Activated CD8-positive, alpha-beta T cell treated with anti-CD3 and anti-CD28 coated beads, Interleukin-2, amount 10 ng/mL, durations not matched to agents 7 days and 5 days (primary cell): ENCODE measurements at places on chromosomes 1 and 21.
A peak's percentile ranks its signal among the peaks of the same experiment; 100 is the strongest.

DNA sequence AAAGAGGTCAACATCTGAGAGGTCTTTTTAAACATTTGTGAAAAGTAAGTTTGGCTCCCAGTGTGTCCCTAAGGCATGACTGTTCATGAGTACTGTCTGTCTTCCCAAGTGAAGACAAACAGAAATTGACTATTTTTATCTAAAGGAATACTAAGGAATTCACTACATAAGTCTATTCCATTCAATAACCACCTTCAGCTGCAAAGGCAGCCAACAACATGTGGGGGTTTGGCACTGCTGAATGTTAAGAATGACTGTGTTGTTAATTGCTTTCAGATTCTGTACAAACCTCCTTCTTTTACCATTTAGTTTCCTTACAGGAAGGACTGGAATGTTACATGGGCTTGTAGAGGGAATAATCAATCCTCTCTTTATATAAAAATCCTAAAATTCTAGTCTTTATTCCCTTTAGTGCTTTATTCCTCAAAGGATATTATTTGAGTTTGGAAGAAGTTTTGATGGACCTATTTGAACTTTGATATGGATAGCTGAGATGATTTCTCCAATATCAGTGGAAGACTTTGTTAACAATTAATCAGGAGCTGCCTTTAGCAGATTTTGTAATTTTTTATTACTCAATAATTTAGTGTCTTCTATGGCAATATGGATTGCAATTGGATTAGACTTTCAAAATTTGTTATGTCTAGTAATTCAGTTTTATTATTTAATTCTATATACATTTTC is 201.7 kb upstream of the CHRM3 start:
- no peak for DNase-seq

DNA sequence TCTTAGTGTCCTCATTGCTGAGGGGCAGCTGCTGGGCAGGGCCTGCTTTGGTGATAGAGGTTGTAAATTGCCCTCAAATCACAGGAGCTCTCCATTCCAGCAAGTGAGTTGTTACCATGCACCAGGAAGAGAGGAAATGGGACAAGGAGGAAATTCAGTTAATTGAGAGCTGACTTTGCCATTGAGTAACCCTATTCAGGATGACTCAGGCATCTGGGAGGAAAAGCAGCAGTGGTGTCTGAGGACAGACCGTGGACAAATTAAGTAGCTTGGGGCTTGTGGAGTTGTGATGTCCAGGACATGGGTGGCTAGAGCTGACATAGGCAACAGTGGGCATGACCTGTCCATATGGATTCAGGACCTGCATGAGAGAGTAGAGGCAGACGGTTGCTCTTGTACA is 5.9 kb downstream of the ARHGEF10L start:
- DNase-seq = no peak

DNA sequence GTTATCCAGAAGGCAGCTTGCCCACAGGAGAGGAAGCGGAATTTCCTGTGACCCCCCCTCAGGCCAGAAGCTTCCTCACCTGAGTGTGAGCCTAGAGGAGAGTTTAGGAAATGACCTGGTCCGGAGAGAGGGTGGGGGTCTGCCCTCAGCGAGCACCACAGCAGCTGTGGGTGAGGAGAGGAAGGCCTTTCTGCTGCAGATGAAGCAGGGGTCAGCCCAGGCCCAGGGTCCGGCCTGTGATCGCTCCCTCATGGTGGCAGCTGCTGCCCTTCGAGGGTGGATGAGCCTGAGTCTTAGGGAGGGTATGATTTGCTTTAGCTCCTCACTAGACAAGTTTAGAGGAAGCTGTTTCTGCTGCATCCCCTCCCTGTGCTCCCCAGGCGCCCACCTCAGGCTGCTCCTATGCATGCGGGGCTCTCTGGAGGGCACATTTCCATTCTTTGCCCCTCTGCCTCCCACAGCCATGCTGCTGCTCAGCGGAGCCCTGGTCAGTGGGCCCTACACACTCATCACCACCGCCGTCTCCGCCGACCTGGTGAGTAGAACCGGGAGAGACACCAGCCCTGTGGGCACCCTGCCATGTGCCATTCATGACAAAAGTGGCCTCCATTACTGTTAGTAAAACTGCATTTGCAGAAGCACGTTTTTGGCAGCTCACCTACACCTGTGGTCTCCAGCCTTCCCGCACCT is 53.0 kb downstream of the SLC37A1 start:
- DNase-seq = no peak

DNA sequence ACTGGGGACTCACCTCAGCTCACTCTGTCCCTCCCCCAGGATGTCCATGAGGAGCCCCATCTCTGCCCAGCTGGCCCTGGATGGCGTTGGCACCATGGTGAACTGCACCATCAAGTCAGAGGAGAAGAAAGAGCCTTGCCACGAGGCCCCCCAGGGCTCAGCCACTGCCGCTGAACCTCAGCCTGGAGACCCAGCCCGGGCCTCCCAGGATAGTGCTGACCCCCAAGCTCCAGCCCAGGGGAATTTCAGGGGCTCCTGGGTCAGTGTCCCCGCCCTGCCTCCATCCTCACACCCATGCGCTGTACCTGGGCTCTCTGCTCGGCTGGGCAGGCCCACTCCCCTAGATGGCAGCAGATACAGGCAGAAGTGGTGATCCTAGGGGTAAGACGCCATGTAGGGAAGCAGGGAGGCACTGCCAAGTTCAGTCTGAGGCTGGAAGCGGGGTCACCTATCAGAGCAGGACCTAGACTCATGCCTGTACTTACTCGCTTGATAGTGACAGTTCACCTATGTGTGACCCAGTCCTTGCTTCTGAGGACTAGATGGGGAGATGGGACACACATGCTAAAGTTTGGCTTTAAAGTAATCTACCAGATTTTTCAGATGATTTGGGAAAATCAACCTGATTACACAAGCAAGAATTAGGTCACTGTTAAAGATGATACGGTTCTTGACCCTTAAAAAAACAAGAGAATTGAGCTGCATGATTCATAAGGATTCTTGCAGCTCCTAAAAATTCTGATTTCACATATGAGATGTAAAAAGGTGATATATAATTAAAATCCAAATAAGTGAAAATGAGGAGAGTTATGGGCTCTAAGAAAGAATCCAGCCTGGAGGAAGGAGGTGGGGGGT is 38.7 kb downstream of the ETNK2 start:
- DNase-seq = no peak

DNA sequence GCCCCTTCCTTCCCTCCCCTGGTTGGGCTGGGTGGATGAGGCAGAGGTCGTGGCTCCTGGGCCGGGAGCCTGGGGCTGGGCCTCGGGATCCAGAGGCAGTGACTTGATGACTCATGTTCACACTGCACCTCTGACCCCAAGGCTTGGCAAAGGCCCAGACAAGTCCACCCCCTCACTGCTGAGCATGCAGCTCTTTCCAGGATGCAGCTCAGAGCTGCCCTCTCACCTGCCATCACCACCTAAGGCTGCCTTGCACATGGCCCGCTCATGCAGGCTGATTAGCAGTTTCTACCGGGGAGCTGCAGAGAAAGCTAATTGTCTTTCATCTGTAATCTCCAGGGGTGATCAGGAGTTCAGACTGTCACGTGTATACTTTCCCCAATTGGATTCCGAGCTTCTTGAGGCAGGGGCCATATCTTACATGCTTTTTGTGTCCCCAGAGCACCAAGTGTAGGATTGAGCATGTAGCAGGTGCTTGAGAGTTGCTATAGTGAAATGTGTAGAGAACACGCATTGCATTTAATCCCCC is 62.1 kb downstream of the LRRN2 start:
- DNase-seq = no peak

DNA sequence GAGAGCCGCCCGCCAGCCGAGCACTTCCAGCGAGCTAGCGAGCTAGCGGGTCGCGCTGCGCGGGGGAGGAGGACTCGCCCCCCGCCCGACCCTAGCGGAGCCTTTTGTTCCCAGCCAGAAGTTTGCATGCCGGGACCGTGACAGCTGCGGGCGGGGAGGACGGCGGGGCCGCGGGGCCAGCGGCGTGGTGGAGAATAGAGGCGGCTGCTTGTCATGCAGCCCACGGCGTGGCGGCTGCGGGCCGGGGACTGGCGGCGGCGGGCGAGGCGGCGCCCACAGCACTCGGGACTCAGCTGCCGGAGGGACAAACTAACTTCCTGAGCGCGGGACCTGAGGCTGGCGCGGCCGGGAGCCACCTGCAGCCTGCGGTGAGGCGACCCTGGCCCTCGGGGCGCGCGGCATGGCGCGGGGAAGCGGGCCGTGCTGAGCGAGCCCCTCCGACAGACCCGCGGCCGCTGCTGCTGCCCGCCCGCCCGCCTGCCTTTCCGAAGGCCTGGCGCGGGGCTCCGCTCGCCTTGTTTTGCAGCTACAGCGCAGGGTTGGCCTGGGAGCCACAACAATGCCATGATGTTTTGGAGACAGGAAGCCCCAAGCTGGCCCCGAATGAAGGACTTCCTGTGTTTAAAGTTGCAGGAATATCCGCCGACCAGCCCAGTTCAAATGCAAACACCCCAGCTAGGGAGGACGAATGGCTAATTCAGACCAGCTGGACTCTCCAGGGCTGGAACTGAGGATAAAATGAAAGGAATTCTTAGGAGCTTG is 82.2 kb upstream of the BMP8A start:
- peak; percentile 38 for DNase-seq

DNA sequence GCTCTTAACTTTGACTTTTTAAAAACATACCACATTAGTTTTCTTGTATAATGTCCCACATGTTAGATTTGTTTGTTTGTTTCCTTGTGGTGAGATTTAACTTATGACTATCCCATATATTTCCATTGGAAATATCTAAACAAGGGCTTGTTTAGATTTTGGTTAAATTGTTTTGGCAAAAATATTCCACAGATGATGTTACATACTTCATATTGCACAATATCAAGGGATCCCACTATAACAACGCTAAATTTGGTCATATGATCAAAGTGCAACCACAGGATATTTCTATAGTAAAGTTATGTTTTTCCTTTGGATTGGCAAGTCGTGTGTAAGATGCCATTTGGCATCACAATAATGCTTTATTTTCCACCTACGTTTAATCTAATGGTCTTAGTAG is 396.7 kb downstream of the TGFB2 start:
- no peak for DNase-seq

DNA sequence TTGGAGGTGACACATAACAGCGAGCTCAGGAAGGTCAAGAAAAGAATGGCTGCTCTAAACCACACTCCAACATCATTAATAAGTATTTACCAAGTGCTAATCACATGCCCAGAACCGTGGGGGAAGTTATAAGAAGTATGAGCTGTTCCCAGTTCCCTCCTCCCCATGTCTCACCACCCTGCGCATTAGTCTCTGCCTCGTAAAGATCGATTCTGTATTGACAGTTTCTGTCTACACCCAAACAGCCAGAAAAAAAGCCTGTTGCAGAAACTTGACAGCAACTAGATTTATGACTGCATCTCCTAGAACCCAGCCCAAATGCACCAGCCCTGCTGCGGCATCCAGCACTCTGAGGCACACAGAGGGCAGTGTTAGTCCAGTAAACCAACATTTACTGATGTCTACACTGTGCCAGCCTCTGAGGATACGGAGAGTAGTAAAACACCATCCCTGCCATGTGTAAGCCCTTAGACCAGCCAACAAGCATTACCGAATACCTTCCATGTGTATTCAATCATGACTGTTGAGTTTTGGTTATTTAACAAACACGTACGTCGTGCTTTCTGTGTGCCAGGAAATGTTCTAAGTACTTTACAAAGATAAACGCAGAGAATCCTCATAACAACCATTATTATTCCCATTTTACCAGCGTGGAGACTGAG is 63.6 kb upstream of the ZBTB40 start:
- DNase-seq = no peak

DNA sequence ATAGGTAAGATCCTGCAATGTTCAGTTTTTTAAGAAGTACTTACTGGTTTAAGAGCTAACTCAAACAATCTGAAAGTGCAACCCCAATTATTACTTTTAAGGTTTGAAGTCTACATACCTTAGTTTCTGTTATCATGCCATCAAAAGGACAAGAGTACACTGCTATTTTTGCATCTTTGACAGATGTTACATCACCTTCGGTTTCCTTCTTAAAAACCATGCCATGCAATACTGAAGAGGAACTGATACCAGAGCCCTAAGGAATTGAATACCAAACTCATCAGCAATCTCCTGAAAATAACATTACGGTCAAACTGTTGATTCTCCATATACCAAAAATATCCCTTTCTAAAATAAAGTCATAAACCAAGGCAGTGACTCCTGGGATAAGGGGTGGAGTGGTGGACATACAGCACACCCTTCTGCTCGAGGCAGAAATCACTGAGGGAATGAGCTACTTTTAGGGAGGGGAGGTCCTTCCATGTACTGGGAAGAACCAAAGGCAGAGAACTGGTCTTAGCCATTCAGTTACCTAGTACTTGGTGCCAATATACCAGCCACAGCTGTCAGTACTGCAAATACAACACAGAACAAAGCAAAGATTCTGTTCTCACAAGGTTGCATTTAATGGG is 8.5 kb downstream of the CCT8 start:
- DNase-seq = no peak

DNA sequence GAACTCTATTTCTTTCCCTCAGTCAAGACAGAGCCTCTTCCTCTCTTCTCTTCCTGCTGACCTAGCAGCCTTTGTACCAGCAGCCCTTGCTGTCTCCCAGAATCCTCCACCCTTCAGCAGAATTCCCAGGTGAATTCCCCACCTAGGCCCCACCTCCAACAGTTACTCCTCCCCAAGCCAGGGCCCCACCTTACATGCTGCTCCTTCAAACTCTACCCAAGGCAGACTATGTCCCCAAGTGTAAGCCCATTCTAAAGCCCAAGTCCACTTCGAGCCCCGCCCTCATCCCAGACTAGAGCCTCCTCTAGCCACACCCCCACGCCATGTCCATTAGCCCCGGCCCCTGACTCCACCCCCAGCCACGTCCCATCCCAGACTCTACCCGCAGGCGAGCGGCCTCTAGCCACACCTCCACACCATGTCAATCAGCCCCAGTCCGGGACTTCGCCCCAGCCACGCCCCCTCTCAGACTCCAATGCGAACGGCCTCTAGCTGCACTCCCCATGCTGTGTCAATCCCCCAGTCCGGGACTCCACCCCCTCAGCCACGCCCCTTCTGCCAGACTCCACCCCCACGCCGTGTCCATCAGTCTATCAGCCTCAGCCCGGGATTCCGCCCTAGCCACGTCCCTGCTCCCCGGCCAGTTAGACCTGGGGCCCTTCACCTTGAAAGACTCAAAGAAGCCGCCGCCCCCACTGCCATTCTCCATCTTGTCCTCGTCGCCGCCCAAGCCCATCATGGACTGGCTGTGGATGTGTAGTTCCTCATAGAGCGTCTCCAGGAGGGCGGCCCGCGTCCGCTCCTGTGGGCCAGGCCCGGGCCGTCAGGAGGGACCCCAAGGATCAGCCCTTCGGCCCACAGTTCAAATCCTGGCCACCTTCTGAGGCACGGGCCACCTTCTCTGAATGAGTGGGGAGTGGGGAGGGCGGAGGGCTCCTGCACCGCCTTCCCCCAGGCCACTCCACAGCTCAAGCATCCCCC is 61.3 kb downstream of the RAP1GAP start:
- DNase-seq = peak; percentile 55

GRCh38 chr1:220879509-220880361 is 492 bp downstream of the HLX start:
- no peak for DNase-seq

GRCh38 chr1:234933475-234933874 is 195.2 kb downstream of the TOMM20 start:
- no peak for DNase-seq

- no peak for DNase-seq
Measured at GRCh38 chr21:40210251-40210650, 343.0 kb downstream of the PCP4 start.

- DNase-seq = peak; percentile 78
Measured at GRCh38 chr1:24501371-24502064, 1.1 kb upstream of the RCAN3 start.
